CMK (cell line): ENCODE measurements at places on chromosomes 6 and 20.
A peak's percentile ranks its signal among the peaks of the same experiment; 100 is the strongest.

GRCh38 chr6:20454204-20454824 is 52.6 kb downstream of the E2F3 start:
- no peak for DNase-seq

DNA sequence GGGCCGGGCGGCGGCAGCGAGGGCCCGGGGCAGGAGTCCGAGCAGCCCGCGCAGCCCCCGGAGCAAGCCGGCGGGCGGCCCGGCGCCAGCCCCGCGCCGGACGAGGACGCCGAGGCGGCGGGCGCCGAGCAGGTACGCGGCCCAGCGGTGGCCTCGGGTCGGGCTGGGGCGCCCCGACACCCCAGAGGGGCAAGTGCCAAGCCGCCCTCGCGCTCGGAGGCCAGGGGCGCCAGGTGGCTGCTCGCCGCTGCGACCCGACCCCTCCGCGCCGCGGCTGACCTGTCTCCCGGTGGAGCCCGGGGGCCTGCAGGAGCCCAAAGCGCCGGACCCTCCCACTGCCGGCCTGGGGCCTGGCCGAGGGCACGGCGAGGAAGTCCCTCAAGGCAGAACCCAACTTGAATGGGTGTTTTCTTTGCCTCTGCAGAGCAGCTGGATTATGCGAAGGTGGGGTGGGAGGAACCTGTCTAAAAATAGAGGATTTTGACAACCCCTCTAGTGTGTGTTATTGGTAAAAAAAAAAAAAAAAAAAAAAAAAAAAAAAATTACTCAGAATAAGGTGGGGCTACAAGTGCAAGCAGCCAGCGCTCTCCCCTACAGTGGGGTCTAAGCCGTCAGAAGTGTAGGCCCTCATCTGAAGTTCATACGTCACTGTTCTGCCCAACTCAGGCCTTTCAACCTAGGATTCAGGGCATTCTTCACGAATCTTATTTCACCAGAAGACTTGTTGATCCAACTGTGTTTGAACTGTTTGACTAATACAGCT is 609 bp downstream of the OGFRL1 start:
- no peak for DNase-seq

DNA sequence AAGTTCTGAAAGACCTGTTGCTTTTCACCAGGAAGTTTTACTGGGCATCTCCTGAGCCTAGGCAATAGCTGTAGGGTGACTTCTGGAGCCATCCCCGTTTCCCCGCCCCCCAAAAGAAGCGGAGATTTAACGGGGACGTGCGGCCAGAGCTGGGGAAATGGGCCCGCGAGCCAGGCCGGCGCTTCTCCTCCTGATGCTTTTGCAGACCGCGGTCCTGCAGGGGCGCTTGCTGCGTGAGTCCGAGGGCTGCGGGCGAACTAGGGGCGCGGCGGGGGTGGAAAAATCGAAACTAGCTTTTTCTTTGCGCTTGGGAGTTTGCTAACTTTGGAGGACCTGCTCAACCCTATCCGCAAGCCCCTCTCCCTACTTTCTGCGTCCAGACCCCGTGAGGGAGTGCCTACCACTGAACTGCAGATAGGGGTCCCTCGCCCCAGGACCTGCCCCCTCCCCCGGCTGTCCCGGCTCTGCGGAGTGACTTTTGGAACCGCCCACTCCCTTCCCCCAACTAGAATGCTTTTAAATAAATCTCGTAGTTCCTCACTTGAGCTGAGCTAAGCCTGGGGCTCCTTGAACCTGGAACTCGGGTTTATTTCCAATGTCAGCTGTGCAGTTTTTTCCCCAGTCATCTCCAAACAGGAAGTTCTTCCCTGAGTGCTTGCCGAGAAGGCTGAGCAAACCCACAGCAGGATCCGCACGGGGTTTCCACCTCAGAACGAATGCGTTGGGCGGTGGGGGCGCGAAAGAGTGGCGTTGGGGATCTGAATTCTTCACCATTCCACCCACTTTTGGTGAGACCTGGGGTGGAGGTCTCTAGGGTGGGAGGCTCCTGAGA is at the start of gene HFE:
Gene HFE (plus strand): TSS at position 146 of the 832 bp plus-strand sequence. CDS start 12 bp downstream, at position 158.
- DNase-seq = no peak

DNA sequence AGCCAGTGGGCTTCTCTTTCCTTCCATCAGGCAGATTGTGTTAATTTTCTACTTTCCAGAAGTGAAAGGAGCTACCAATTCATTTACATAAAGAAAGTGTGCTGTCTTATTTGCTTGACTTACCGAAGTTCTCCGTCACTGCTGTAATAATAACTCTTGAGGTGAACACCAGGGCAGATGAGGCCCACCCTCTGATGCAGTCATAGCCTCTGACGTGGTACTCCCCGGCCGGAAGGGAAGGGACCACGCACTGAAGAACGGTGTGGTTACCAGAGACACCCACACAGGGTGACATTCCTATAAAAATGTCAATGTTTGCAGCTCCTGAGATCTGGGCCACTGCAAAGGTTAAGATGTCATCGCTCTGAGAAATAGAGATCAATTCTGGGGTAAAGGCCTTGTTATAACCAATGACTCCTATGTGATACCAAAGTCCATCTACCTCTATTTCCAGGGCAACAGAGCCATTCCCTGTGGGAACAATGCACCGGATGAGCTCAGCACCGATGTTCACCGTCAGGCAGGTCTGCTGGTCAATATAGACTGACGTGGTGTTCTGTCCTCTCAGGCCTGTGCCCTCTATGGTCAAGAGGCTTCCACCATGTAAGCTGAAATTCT is 62.9 kb downstream of the PKHD1 start:
- no peak for DNase-seq

DNA sequence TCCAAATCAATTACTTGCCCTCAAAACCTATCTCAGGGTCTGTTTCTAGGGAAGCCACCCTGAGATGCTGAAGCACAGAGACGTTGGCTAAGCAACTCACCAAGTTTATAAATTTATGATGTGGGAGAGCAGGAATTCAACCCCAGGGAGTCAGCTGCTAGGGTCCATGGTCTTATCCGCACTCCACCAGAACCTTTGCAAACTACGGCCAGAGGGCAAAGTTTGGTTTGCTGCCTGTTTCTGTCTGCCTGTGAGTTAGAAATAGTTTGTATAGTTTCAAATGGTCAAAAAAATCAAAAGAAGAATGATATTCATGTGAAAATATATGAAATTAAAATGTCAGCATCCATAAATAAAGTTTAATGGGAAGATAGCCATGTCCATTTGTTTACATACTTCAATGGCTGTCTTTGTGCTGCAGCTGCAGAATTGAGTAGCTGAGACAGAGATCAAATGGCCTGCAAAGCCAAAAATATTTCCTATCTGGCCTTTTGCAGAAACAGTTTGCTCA is 83.7 kb upstream of the ZFP64 start:
- no peak for DNase-seq

- no peak for DNase-seq
Observed at GRCh38 chr20:58457083-58457695, 58.0 kb downstream of the APCDD1L start.

DNA sequence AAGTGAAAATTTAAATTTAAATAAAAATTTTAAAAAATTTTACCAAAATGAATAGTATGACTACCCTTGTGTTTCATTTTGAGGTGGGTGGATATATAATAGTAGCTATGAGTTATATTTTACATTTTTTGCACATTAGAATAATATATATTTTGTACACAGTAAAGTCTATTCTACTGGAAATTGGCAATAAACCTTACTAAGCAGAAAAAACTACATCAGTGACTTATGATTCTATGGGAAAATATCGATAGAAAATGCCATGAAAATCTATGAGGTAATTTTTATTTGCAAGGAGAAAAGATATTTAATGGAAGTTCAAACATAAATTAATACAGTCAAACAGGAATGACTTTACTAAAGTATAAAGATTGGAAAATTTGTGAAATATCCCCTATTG is 2.8 kb upstream of the TSPYL4 start:
- DNase-seq = no peak

GRCh38 chr6:18090349-18090786 is 32.1 kb downstream of the NHLRC1 start:
- peak; percentile 17 for DNase-seq

GRCh38 chr6:118128755-118129154 is 221.7 kb downstream of the SLC35F1 start:
- no peak for DNase-seq
